Activated T-helper 17 cell treated with anti-CD3 and anti-CD28 coated beads, Interleukin-2, amount 50 U/mL, for 72 hours (primary cell): ENCODE measurements at places on chromosomes 2 and 18.

DNA sequence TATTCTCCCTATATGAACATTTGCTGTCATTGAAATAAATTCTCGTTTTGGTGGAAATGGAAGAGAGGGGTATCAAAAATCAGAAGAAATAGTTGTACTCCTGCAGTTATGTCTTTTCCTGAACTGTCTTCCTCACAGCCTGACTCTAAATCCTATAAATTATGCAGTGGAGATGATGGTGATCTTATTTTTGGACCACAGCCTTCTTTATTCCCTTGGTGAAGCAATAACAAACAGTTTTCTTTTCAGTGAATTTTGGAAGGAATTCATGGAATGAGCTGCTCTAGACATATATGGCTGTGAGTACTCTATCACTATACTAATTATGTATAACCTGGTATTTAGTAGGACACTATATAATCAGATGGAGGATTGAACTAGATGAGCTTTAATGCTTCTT, 1.7 kb upstream of the SLC25A12 start:
- ATAC-seq, result no peak

- no peak for ATAC-seq
Observed at GRCh38 chr2:224190936-224191270, 151.8 kb upstream of the SERPINE2 start.

GRCh38 chr2:200748779-200749178, 62.9 kb upstream of the BZW1 start:
- ATAC-seq, result no peak

- ATAC-seq, result no peak
Observed at GRCh38 chr2:174785481-174785880, 21.2 kb upstream of the CHRNA1 start.

- no peak for ATAC-seq
Observed at GRCh38 chr2:15666861-15667808, 75.5 kb downstream of the DDX1 start.

- ATAC-seq, result no peak
Observed at GRCh38 chr2:20397811-20398447, 47.3 kb upstream of the PUM2 start.

DNA sequence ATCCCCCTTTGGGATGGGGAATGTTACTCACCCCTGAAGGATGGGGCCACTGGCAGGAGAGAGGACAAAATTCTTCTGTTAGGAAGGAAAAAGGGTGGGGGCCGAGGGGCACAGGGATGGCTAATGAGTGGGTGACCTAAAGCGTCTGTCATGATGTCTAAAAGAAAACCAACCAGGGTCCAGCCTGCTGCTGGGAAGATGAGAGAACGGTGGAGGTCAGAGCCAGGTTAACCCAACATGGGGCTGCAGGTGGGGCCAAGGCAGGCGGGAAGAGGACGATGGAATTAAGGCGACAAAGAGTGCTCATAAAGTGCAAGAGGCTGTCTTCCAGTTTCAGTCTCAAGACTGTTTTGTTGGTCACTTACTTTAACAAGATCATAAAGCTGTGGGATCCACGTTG, 90.2 kb downstream of the SMIM21 start:
- no peak for ATAC-seq

DNA sequence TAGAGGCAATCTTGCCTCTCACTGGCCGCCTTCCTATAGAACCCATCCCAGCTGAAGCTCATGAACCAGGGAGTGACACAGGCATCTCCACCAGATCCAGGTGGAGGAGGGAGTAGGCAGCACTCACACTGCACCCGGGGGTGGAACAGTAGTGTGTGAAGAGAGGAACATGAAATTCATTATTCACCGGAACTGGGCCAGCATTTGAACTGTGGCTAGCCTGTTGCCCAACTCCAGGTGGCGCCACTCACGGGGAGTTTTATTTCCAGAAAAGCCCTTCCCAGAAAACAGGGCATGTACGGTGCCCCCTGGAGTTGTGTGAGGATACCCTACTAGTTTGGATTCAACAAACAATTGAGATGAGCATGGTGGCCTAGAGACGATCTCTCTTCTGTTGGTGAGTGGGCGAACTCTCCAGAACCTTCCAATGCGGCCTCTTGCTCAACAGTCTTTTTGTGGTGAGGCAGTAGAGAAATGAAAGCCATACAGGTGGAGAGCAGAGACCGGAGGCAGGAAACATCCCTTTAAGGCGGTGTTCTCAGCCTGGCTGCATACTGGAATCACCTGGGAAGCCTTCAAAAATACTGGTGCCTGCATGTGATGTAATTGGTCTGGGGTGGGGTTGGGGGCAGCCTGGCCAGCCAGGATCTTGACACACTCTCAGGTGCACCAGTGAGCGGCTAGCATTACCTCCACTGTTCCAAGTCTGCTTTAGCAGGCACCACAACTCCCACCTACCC, 73.5 kb upstream of the NEDD4L start:
- no peak for ATAC-seq

DNA sequence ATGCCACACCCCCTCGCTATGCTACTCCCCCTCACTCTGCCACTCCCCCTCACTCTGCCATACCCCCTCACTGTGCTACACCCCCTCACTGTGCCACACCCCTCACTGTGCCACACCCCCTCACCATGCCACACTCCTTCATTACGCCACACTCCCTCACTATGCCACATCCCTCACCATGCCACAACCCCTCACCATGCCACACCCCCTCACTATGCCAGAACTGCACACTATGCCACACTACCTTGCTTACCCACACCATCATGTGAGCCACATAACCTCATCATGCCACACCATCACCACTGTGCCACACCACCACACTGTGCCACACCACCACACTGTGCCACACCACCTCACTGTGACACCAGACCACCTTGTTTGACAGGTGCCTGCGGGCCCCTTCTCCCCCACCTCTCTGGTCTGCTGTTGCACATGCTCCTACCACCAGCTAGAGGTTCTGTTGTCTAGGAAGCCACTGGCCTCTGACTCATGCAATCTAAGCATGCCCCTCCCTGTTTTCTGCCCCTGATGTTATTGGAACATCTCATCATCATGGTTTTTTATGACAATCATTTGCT, 22.0 kb downstream of the MARCHF4 start:
- ATAC-seq, result peak; percentile 35

DNA sequence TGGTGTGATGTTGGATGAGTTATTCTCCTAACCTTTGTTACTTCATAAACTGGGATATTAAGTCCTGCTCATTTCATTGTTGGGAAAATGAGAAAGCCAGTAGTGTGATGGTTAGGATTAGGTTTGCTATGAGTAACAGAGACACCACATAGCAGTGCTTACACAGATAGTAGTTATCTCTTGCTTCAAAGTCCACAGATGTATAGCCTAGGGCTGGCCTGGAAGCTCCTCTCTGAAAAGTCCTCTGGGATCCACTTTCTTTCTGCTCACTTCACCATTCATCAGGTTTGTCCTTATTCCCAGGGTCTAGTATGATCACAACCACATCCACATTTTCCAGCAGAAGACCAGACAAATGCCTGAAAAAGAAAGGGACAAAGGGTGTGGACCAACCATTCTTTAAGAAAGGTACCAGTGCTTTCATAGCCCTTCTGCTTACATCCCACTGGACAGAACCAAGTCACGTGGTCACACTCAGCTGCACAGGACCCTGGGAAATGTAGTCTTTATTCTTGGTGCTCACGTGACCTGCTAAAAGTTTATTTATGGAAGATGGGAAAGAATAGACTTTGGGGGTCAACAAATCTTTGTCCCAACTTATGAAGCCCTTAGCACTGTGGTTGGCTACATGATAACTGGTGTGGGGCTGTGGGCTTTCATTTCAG, 108.9 kb downstream of the INSIG2 start:
- ATAC-seq, result peak; percentile 41

GRCh38 chr2:138440759-138441158, 60.8 kb upstream of the SPOPL start:
- no peak for ATAC-seq

- ATAC-seq, result peak; percentile 85
Observed at GRCh38 chr2:205543937-205544702, 138.2 kb upstream of the NRP2 start.

DNA sequence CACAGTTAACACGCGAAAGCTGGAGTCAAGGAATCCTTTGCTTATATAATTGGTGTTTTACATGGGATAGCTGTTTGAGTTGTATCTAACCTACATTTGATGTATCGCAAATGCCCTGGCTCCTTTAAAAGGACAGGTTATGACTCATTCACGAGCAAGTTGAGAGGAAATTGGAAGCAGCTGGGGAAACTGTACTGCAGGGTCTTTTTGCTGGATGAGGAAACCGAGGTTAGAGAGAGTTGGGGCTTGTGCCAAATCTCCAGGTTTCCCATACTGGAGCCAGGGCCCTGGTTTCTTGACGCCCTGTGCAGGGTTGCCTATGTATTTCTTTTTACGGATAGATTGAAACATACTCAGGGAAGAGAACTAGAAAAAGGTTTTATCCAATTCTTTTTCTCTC, 60.0 kb upstream of the SPTBN1 start:
- ATAC-seq, result no peak

DNA sequence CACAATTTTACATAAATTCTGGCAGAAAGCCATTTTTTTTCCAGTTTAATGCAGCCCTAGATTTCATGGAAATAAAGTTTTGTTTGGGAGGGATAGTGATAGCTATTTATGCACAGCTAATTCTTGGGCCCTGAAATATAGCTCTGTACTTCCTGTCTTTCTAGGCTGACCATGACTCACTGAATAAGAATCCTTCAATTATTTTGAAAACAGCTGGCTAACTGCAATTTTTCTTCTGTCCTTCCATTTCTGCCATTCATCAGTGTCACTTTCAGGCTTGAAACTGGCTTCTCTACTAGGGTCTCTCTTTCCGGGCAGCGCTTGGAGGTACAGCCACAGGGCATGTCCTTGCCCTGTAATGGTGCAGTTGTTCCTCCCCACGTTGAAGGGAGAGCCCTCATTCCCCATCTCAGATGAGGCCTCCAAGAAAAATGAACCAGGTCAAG, 97.1 kb upstream of the TMEM178A start:
- no peak for ATAC-seq

GRCh38 chr18:24238387-24238786, 99.5 kb downstream of the CABYR start:
- no peak for ATAC-seq

DNA sequence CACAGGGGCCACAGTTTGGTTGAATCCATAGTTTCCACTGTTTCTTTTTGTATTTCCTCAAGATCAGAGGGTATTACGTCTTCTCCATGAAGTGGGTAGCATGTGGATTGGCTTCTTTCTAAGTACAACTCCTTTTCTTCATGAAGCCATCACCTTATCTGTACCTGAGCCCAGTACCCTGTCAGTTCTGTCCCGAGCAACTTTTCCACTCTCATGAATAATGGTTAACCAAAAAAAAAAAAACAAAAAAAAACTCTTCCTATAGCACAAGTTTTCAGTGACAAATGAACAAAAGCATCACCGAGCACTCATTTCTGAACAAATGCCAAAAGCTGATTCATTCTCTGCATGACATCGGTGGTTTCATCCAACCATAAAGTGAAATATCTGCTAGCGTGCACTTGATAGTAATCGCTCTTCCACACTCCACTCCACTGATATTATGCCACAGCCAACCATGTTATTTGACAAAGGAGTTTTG, 53.0 kb upstream of the CCDC150 start:
- ATAC-seq, result peak; percentile 63

GRCh38 chr18:36297417-36298125, at the start of gene FHOD3:
Gene FHOD3 (plus strand): TSS chr18:36297713. CDS start chr18:36297836, 123 bp downstream.
- peak; percentile 29 for ATAC-seq

DNA sequence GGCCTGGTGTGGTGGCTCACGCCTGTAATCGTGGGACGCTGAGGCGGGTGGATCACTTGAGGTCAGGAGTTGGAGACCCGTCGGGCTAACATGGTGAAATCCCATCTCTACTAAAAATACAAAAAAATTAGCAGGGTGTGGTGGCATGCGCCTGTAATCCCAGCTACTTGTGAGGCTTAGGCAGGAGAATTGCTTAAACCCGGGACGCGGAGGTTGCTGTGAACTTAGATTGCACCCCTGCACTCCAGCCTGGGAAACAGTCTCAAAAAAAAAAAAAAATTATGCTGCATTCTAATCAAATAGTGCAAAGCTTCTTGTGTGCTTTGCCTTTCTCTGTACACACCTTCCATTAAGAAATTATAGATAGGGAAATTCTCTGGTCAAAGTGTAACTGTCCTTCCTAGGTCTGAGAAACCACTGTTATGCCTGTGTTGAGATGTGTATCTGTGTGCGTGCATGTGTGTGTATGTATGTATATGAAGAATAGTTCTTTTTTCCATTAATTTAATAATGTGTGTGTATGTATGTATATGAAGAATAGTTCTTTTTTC, 2.5 kb downstream of the CD28 start:
- no peak for ATAC-seq

DNA sequence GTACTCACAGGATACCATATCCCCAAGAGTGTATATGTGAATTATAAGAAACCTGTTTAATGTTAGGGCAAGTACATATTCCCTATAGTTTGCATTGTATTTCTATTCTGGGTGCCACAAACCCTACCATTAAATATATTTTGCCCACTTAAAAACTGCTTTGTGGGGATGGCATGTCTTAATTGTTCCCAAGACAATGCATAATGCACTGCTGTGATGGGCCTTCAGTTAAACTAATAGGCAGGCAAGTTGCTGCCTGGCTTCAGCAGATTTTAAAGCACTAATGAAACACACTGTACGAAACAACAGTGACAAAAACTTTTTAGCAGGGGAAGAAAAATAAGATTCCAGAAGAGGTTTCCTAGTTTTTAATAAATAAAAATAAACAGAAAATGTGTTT, 104.8 kb upstream of the VRK2 start:
- ATAC-seq, result no peak

DNA sequence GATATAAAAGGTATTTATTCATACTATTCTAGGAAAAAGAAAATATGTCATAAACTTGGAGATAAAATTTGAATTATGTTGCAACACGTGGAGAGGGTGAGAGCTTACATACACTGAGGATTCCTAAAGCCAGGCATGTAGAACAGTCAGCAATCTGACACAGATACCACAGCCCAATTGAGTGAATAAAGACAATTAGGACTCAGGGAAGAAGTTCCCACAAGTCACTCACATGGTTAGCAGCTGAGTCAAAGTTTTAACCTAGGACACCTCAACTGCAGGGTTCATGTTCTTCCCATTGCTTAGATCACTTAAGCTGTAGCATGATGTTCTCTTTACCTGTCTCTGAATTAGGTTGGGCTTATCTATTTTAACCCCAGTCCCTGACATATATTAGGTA, 189.5 kb downstream of the CMPK2 start:
- ATAC-seq, result no peak

GRCh38 chr18:22465859-22466457, 48.2 kb upstream of the CTAGE1 start:
- ATAC-seq, result no peak

DNA sequence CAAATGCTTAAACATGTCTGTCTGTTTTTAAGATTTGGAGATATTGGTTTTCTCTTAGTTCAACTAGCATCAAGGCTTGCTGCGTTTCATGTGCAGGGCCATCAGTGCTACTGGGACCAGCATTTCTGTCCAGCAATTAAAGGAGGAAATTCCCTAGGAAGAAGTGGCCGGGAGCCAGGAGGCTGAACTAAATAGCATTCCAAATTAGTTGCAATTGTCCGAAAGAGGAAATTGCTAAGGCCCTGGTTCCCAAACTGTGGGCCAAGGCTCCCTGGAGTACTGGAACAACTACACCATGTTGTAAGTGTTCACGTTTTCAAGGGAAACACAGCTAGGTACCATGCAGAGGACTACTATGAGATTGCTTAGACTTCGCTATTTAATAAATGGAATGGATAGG, 257.9 kb downstream of the PTPRM start:
- ATAC-seq, result no peak

- no peak for ATAC-seq
Observed at GRCh38 chr2:12429779-12430406, 286.8 kb upstream of the TRIB2 start.
